CD14-positive monocyte (primary cell): ENCODE measurements at places on chromosomes 3 and 15. TPM values are rescaled to one million over a fixed set of nuclear protein-coding genes. Genes with fewer than 3 reads are reported as not detected.

TFG gene
- polyA plus RNA-seq, result 31.3 and 44.8 TPM in 2 replicates

TMIE gene
- polyA plus RNA-seq, result not detected

SI gene
- not detected for polyA plus RNA-seq

LRRC31 gene
- polyA plus RNA-seq, result not detected

SLITRK3 gene
- not detected for polyA plus RNA-seq

TTLL3 gene
- 151 and 196 TPM in 2 replicates for polyA plus RNA-seq

FETUB gene
- polyA plus RNA-seq, result not detected

TGM4 gene
- polyA plus RNA-seq, result not detected

CCR1 gene
- 304 TPM for polyA plus RNA-seq

EEFSEC gene
- polyA plus RNA-seq, result 14.9 TPM

PLSCR2 gene
- polyA plus RNA-seq, result not detected

IRAK2 gene
- 0.78 TPM for polyA plus RNA-seq

DNASE1L3 gene
- polyA plus RNA-seq, result 0.06 and 0.19 TPM in 2 replicates

C3orf85 gene
- polyA plus RNA-seq, result not detected

LINGO1 gene
- not detected for polyA plus RNA-seq
